Inflammatory macrophage (primary cell): ENCODE measurements at places on chromosomes 6 and 20.

GRCh38 chr6:27101824-27102223 lies 145.7 kb upstream of the PRSS16 start:
- DNase-seq, result no peak

- DNase-seq, result no peak
Observed at GRCh38 chr6:37041521-37041920, 36.1 kb downstream of the FGD2 start.

DNA sequence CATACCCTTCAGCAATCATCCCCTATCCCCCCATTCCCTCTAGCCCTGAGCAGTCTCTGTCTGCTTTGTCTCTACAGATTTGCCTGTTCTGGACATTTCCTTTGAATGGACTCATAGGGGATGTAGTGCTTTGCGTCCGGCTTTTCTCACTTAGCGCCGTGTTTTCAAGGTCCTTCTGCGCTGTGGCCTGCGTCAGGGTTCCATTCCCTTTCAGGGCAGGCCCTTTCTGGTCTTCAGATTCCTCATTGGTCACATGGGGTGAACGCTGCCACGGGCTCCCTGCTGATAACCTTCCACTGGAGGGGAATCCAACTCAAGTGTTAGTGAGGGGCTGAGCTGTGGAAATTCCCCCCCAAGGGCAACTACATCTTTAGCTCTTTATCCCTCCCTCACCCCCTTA lies 36.4 kb upstream of the APCDD1L start:
- DNase-seq, result no peak

GRCh38 chr6:165850434-165851019 lies 187.5 kb upstream of the PDE10A start:
- peak; percentile 58 for DNase-seq

DNA sequence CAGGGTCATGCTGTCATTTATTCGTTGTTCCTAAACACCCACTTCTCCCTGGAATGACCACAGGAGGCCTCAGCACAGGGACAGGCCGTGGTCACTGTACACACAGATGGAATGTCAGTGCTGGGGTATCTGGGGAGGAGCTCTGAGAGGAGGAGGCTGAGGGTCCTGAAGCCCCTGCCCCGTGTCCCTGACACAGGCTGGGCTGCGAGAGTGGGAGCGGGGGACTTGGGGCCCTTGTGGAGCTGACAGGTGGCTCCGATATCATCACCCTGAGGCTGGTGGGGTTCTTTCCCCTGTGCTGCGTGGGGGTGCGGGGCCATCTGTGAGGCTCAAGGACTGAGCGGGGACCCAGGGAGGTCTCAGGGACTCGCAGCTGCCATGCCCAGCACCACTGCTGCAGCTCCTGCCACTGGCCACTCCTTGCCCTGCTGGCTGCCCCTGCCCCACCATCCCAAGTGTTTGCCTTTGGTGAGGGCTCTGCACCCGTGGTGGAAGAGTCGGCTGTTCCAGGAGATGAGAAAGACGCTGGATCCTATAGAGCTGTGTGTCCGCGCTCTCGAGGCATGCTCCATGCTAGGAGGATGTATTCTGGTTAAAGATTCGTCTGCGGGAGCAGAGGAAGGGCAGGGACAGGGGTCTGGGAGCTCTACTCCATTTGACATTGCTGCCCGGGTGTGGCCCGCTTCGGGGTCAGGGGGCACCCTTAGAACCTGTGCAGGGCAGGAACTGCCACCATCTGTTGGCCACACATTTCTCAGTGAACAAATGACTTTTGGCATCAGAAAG lies 18.9 kb downstream of the NPEPL1 start:
- DNase-seq, result peak; percentile 43

DNA sequence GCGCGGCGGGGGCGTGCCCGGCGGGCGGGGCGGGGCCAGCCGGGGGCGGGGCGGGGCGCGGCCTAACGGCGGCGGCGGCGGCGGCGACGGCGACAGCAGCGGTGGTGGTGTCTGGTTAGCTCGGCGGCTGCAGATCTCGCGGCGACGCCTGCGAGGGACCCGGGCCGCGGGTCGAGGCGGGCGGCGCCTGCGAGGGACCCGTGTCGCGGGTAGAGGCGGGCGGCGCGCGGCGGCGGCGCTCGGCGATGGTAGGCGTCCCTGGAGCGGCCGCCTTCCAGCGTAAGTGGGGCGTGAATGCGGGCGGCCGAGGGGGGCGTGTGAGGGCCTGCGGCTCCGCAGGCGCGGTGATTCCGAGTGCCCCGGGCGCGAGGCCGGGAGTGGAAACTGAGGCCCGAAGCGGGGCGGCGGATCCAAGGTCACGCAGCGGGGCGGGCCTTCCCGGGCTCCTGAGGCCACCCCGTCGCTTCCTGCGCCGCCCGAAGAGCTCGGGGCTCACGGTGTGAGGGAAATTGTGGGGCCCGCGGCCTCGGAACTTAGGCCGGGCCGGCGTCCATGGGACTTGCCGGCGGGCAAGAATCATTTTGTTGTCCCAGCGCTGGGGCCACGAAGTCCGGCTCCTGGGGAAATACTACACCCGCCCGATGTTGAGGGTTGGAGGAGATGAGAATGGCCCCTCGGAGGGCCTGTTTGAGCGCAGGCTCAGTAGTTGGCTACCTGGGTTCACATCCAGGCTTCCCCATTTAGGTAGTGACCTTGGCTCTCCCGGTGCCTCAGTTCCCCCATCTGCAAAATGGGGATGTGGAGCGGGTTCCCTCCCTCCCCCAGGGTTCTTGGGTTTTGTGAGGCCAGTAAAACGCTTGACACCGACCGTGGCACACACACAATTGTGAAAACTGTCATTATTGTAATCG lies at the start of gene CBFA2T2:
Gene CBFA2T2, plus strand, starts transcription at position 74 of the 911 bp plus-strand sequence. Its CDS starts 172 bp downstream, at position 246.
- peak; percentile 39 for DNase-seq

GRCh38 chr6:141394565-141395051 lies 738.1 kb upstream of the GJE1 start:
- DNase-seq, result no peak
